ENCODE measurements at places on chromosomes 5 and 9.

- no peak for DNase-seq
Measured at GRCh38 chr5:163478126-163478981, 17.9 kb downstream of the HMMR start.

- DNase-seq, result no peak
Measured at GRCh38 chr5:9370256-9370655, 175.6 kb downstream of the SEMA5A start.

- DNase-seq, result no peak
Measured at GRCh38 chr9:98259791-98260190, 4.3 kb upstream of the TBC1D2 start.

- DNase-seq, result no peak
Measured at GRCh38 chr9:107118863-107119624, 164.0 kb upstream of the RAD23B start.

DNA sequence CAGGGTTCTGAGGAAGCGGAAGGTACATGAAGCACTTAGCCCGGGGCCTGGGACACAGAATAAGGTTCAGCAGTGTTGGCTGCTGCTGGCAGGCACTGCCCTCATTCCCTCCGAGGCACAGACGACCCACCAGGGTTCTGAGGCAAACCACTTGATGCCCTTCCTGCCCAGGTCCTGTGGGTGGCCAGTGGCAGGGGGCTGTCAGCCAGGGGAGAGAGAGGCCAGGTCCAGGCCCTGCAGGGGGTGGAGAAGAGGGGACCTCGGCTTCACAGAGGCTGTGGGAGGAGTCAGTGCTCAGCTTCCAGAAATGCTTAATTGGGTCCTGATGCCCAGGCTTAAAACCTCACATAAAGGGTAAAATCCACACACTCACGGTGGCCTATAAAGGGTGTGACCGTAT, 4.4 kb upstream of the ZDHHC12 start:
- no peak for DNase-seq

DNA sequence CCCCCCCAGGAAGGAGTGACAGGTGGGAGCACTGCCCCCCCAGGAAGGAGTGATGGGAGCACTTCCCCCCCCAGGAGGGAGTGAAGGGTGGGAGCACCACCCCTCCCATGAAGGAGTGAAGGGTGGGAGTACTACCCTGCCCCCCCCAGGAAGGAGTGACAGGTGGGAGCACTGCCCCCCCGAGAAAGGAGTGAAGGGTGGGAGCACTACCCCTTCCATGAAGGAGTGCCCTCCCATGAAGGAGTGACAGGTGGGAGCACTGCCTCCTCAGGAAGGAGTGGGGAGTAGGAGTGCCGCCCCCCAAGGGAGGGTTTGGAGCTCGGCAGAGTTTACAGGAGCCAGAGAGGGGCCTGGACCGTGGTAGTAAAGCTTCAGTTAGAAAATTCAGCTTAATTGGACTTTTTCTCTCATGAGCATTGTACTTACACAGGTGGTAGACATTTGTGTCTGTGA, 100.7 kb downstream of the CACNA1B start:
- DNase-seq, result no peak

DNA sequence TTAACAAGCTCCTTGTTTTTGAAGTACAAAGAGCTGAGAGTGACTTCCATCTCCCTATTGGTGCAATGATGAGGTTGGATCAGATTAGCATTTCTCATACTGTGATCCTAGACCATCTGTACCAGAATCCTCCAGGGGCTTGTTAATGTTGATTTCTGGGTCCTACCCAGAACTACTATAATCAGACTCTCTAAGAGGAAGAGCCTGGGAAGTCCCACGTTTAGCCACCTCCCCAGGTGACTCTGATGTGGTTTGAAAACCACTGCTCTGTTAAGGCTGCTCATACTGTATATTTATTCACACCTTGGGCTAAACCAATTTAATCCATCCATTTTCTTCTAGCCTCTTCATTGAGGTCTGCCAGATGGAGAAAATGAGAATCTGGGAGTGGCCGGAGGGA, 49.6 kb upstream of the SMIM32 start:
- no peak for DNase-seq

Data from CD8-positive, alpha-beta memory T cell (primary cell).